ENCODE measurements at places on chromosomes 12 and 14. TPM values are rescaled to one million over a fixed set of nuclear protein-coding genes. Genes with fewer than 3 reads are reported as not detected.

GRCh38 chr14:75205591-75205990 lies 29.2 kb upstream of the TMED10 start:
- H3K4me3 ChIP-seq: no peak overlapping the region
- H3K27me3 ChIP-seq: no peaks in the 10 kb centered on the region
- no peak for DNase-seq
- H3K36me3 ChIP-seq: no peaks in the 10 kb centered on the region

DNA sequence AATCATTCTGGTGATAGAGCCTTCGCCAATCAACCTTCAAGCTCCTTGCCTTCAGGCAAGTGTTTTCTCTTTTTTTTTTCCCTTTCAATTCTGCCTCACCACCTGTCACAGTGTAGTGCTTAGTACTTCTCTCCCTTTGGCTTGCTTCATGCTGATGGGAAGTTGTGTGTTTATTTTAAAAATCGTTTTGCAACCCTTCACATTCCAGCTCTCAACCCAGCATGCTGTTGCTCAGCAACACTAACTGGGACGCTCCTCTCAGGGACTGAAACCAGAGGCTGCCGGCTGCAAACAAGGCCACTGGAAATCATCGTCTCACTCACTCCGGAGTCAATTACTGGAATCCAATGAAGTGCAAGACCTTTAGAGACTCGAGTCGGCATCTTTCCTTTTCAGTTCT lies 342.7 kb downstream of the PRKD1 start:
- no peaks in the 10 kb centered on the region for H3K27me3 ChIP-seq
- peak; percentile 14 for DNase-seq
- no peak overlapping the region for H3K4me3 ChIP-seq
- no peaks in the 10 kb centered on the region for H3K4me1 ChIP-seq
- H3K27ac ChIP-seq: no peak overlapping the region

ACSS3 gene
- total RNA-seq: 24.3 TPM

GRCh38 chr12:718756-719102 lies 33.6 kb upstream of the WNK1 start:
- no peaks in the 10 kb centered on the region for H3K36me3 ChIP-seq
- H3K4me3 ChIP-seq: no peak overlapping the region
- no peak for DNase-seq
- no peaks in the 10 kb centered on the region for H3K27me3 ChIP-seq

Data from prostate gland (tissue), 2 donors.